ENCODE measurements at places on chromosomes 4 and X. TPM values are rescaled to one million over a fixed set of nuclear protein-coding genes. Genes with fewer than 3 reads are reported as not detected.

GRCh38 chrX:23557070-23557469, 110.2 kb upstream of the PRDX4 start:
- H3K27me3 ChIP-seq, result no peaks in the 10 kb centered on the region
- DNase-seq, result no peak
- H3K4me3 ChIP-seq, result no peak overlapping the region
- no peaks in the 10 kb centered on the region for H3K4me1 ChIP-seq
- H3K27ac ChIP-seq, result no peak overlapping the region

DNA sequence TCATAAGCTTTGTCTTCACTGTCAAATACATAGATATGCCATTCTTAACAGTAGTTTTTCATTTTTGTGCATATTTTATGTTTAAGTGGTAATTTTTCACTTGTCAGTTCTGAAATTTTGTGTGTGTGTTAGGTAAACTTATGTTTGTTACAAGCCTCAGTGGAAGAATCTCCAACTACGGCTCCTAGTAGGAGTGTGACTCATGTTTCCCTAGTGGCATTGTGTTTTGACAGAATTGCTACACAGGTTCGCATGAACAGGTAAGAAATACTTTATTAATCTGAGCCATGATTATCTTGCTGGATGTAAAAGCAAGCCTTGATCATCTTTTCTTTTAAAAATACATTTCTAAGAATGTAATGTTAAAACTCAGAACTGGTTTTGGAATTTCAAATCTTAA, 94.4 kb downstream of the BLTP1 start:
- no peak for DNase-seq
- H3K4me3 ChIP-seq, result no peak overlapping the region
- H3K4me1 ChIP-seq, result no peaks in the 10 kb centered on the region

Gene TCP11X2
- total RNA-seq, result not detected

Gene NLRP2B
- total RNA-seq, result not detected

DNA sequence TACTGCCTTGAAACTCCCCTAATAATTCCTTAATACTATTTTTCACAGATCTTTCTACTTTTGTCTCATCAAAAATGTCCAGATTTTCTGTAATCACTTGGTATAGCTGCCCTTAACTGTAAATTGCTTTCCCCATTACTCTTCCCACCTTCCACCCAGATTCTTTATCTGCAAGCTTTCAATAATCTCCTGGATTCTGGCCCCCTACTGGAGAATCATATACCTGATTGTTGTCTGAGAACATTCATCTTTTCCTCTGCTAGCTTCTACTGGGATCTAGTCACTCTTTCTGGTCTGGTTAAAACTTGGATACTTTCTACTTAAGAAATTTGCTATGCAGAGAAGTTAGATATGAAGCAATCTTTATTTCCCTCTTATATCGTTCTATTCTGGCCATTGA, 552.6 kb downstream of the PCDH19 start:
- H3K4me3 ChIP-seq, result no peak overlapping the region
- H3K36me3 ChIP-seq, result no peaks in the 10 kb centered on the region
- H3K27ac ChIP-seq, result no peak overlapping the region
- DNase-seq, result no peak

- no peak overlapping the region for H3K27ac ChIP-seq
- H3K4me3 ChIP-seq, result no peak overlapping the region
- DNase-seq, result no peak
- no peaks in the 10 kb centered on the region for H3K36me3 ChIP-seq
Observed at GRCh38 chr4:62449538-62449937, 1249.4 kb downstream of the ADGRL3 start.

Gene PWWP3B
- not detected for total RNA-seq

Gene UGT2B17
- total RNA-seq, result not detected

Data from CD4-positive, CD25-positive, alpha-beta regulatory T cell (primary cell).